ENCODE measurements at places on chromosomes 7 and 10.

- DNase-seq: no peak
These were observed 26.1 kb downstream of the MYPN start for GRCh38 chr10:68135362-68135761.

DNA sequence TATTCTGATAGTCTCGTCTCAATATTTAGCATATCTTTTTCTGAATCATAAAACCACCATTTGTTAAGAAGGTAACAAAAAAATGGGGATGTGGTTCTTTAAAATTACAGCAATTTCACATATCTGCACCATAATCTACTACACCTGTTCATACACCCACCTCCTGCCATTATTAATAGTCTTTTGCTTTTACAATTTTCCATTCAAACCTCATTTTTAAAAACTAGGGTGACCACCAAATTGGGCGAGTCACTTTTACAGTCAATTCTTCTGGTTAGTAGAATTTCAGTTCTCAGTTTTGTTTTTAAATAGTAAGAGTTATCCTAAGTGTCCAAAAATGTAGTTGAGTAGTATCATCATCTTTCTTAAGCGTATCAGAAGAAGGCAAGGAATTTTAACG, 48.4 kb upstream of the GSAP start:
- no peak for DNase-seq

DNA sequence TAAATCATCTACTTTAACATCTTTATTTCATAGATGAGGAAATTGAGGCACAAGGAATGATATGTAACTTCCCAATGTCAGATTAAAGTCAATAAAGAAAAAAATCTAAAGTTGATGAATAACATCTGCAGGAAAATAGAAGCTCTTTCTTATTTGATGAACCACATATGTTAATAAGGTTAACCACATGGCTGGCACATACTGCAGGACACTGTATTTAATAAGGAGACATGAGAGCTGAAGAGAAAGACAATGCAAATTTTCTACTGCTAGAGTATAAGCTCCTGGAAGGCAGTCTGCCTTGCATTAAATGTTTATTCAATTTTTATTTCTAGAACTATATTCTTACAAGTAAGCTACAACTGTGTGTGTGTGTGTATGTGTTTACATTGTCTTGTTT, 4.4 kb downstream of the RAB11FIP2 start:
- DNase-seq: no peak

GRCh38 chr7:145884716-145885514, 231.7 kb upstream of the CNTNAP2 start:
- DNase-seq: no peak

DNA sequence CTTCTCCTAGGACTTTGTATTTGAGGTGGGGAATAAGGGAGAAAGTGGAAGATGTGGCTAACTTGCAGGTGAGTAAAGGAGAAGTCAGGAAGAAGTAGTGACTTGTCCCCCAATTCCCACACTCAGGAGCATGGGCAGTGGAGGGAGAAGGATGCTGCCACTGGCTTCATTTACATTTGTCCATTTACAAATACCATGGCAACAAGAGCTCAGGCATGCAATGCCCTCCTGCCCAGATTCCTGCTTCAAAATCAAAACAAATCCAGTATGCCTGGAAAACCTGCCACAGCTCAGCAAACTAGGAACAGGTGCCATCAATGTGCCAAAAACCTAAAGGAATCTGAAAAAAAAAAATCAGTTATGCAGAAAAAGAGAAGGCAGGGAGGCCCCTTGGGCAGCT, 139.9 kb downstream of the KCNMA1 start:
- DNase-seq: no peak

GRCh38 chr7:101893341-101894082, 76.1 kb downstream of the CUX1 start:
- no peak for DNase-seq

- DNase-seq: no peak
These were observed 4.1 kb downstream of the COL1A2 start for GRCh38 chr7:94398841-94399240.

- peak; percentile 84 for DNase-seq
These were observed 17.5 kb downstream of the HKDC1 start for GRCh38 chr10:69237528-69238159.

DNA sequence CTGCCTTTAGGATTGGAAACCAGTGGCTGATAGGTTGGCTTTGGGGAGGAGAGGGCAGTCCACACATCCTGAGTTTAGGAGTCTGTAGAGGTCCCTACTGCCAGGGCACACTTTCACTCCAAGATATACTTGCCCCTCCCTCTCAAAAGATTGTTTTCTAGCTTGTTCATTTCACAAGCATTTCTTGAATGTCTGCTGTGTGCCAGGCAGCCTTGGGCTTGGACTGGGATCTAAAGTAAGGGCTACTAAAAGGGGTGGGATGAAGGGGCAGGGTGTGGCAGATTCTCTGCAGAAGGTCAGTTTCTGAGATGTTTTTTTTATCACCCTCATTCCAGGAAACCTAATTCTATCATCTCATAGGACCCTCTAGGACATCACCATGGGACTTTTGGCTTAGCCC, 272.4 kb downstream of the SKAP2 start:
- no peak for DNase-seq

- no peak for DNase-seq
These were observed 12.2 kb downstream of the AQP1 start for GRCh38 chr7:30923774-30924413.

- no peak for DNase-seq
These were observed 9.4 kb upstream of the TAS2R16 start for GRCh38 chr7:123004931-123005330.

DNA sequence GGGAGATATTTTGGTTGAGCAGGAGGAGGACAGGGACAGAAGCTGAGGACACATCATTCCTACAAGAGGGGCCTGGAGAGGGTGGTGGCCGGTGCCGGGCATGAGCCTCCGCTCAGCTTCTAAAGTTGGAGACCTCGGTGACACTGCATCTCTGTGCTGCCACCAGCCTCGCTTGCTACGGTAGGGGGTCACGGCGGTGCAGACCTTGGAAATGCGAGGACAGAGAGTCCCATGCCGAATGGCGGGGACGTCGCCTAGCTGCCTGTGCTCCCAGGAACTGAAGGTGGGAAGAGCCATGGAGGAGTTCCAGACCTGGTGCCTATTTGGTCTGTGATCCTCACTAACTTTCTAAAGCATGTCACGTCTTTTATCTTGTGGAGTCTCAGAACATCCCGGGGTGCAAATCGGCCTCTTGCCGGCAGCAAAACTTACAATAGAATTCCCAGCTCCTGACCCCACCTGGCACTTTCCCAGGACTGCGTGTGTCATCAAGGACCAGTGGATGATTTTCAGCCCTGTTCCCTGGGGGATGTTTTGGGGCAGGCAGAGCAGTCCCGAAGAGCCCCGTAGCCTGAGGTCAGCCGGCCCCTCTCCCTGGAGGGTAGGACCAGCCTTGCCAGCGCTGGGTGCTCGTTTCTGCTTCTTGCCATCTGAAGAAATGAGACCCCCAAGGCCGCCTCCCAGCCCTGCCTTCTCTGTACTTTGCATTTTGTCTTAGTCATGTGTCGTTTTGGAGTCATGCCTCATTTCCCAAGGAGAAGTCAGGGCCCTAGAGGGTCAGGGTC, 205.8 kb upstream of the SHH start:
- DNase-seq: no peak

- DNase-seq: no peak
These were observed 81.6 kb upstream of the MYO3A start for GRCh38 chr10:25852364-25852941.
